Left hindlimb (tissue), 1 donor: ENCODE measurements at places on chromosomes 11 and 22.

DNA sequence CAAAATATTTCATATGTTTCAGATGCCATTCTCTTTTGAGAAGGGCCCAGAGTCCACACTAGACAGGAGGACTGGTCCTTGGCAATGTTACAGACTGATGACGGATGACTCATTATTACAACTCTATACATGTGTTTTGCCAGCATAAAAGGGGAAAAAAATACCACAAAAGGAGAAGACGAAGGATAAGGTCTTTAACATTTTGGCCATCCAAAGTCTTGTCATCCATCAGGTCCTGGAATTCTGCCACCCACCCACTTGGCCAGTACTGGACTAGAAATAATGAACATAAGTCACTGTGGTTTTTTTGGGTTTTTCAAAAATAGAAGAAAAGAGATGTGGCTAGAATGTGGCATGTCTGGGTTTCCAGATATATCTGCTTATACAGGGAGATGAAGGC lies 57.7 kb upstream of the BDNF start:
- peak; percentile 40 for DNase-seq

DNA sequence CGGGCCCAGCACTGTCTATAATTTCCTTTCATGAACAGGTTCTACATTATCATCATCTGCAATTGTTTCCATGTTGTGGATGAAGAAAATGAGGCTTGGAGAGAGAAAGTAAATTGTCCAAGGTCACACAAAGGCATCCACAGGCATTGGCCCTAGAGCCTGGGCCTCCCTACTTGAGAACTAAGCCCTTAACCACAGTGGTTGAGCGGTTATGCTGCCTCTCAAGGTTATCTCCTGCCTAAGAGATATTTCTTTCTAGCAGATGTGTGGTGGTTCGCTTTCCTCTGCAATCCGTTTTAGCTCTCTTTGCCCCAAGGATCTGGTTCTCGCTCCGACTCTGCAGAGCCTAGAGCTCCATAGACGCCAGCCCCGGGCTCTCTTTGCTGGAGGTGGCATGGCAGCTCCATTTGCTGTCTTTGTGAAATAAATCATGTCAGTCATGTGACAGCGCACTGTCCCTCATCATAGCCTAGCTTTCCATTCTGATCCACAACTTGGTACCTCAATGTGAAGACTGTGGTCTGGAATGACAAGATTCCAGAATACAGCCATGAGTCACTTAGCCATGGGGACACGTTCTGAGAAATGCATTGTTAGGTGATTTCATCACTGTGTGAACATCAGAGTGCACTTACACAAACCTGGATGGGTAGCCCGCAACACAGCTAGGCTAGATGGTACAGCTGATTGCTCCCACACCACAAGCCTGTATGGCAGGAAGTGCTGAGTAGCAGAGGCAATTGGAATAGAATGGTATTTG lies 27.2 kb downstream of the RPS6KA4 start:
- DNase-seq = no peak

DNA sequence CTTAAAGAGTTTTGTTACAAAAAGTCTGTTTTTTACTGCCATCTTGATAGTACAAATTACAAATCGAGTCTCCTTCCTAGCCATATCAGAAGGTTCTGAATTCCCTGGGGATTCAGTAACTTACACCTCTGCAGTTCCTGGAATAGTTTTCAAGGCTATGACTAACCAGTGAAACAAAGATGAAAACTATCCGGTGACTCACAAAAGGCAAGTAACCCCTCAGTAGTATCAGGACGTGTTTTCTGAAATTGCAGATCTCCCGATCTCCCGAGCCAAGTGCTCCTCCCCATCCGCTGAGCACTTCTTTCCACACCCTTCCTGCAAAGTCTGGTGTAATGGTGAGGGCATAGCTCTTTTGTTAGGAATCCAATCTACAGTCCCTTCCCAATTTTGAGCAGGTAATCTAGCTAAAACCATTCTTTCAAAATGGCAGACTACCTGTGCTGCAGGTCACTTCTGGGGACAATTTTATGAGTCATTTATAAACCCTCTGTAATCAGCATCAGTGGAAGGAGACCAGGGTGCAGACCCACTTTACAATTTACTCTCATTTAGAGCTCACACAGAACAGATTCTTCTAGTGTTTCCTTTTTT lies 7.7 kb downstream of the E2F8 start:
- no peak for DNase-seq

DNA sequence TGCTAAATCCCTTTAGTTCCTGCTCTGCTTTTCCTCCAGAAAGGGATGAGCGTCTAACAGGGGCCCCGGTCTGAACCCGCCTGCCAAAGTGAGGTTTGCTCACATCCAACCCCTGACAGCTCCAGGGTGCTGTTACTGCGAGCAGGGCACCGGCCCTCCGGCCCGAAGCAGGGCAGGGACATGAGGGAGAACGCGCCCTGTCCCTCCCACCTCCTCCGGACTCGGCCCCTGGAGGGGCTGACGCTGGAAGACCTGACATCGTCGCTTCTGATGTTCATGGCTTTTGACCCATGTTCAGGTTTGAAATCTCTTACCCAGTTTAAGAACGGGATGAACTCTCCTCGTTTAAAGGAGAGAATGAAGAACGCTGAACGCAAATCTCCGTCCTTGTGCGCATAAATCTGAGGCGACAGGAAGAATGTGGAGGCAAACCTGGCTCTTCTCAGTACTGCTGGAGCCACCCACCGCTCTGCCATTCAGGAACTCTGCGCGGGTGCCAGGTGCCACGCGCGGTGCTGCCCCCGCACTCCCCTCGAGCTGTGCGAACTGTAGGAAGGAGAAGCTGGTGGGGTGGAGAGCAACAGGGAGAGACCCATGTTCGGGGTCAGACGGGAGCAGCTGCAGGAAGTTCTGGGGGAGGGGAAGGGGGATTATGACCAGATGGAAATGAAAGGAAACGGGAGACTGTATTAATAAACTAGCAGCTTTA lies 826 bp upstream of the EEF1G start:
- DNase-seq = peak; percentile 69

GRCh38 chr11:40219401-40219800 lies 1240.1 kb downstream of the LRRC4C start:
- no peak for DNase-seq

- peak; percentile 31 for DNase-seq
Observed at GRCh38 chr11:115267238-115267781, 236.9 kb downstream of the CADM1 start.
